ENCODE measurements at places on chromosomes 16 and 17. TPM values are rescaled to one million over a fixed set of nuclear protein-coding genes. Genes with fewer than 3 reads are reported as not detected.

The MEIOC gene
- total RNA-seq = not detected

The CCL2 gene
- 39.1 TPM for total RNA-seq

The EFNB3 gene
- total RNA-seq = 0.42 TPM

The FKBP10 gene
- total RNA-seq = 91.3 TPM

The ZNF207 gene
- total RNA-seq = 113 TPM

The TEX19 gene
- not detected for total RNA-seq

The KAT7 gene
- total RNA-seq = 58.1 TPM

The SARM1 gene
- total RNA-seq = 16.1 TPM

GRCh38 chr16:49183911-49184310 is 97.7 kb downstream of the CBLN1 start:
- no peak for DNase-seq

GRCh38 chr16:78106686-78107085 is 7.2 kb downstream of the WWOX start:
- DNase-seq = no peak

- no peak for DNase-seq
These were observed 18.2 kb downstream of the ALOX15 start for GRCh38 chr17:4623249-4623648.

DNA sequence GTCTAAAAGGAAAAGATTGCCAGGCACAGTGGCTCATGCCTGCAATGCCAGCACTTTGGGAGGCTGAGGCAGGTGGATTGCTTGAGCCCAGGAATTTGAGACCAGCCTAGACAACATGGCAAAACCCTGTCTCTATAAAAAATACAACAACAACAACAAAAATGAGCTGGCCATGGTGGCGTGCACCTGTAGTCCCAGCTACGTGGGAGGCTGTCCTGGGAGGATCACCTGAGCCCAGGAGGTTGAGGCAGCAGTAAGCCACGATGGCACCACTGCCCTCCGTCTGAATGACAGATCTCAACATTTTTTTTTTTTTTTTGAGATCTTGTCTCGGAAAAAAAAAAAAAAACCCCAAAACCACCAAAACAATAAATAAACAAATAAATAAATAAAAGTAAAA is 28.1 kb upstream of the ATP2A3 start:
- DNase-seq = peak; percentile 62

DNA sequence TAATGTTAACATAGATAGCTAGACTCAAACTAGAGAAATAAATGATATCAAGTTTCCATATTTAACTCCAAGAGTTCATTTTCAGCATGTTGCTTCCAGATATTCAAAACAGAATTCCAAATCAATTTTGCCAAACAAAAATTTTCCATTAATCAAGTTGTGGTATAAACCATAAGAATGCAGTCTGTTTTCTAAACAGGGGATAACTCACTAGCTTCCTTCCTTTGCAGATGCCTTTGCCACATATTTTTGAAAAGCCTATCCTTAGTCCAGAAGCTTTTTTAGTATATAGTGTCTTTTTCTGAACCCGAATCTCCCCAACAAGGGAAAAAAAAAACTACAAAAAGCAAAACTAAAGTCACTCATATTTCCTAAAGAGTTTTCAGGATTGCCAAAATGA is 61.5 kb downstream of the HELZ start:
- no peak for DNase-seq

DNA sequence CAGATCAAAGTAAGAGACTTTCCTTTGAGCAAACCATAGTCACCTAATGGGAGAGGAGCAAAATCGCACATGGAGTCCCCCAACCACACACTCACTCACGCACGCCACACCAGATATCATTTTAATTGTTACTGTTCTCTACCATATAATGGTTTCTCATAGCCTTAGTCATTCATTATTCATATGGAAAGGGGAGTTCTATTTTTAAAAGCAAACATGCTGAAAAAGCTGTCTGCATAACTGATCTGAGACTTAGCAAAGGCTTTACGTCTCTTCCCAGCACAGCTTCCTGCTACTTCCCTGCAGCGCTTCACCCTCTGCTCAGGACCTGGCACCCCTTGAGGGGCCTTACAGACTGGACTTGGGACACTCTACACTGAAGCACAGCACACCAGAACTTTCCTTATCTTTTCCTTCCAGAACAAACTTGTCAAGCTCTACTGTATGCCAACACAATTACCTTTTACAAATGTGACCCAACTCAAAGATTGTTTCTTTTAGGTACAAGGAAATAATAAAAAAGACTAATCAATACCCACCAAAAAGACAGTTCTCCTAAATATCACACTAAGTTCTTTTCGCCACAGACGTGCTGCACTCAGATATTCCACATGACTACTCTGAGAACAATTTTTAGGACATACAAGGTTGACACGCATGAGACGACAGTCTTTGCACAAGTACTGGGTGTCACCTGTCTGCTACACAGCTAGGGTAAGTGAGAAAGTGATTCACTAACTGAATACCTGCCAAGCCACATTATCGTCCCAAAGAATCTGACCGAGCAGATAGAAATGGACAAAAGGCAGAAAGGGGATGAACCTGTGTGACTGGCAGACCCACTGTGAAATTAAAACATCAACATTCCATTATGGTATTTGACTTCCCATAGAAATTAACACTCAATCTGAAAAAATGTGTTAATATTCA is 21.5 kb downstream of the SRP68 start:
- no peak for DNase-seq

- peak; percentile 44 for DNase-seq
These were observed 8.7 kb upstream of the TMEM170A start for GRCh38 chr16:75472908-75473877.

DNA sequence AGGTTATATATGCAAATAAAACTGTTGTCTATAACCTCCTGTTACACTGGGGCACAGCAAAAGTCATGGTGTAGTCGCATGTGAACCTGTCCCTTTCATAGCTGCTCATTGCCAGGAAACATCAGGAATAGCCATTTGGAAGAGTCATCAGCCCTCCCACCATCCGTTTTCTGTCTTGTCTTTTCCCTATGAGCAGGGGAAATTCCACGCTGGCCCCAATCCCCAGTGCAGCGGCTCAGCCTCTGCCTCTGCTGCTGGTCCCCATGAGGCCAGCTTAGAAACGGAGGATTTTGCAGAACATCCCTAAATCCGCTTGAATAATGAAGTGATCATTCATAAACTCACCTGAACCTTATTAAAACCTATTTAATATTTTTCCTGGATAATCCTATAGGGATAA is 10.5 kb downstream of the MAPT start:
- no peak for DNase-seq

DNA sequence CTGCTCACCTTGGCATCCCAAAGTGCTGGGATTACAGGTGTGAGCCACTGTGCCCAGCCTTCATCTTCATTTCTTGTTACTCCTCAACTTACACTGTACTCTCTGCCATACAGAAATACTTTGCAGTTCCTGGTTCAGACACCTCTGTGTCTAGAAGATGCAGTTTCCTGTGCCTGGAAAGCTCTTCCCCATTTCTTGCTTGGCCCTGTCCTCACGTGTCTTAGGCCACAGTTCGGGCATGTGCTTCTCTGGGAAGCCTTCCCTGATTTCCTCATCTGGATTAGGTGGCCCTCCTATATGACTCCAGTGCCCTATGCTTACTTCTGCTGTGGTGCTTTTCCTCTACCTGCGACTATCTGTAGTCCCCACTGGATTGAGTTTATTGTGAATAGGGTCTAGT is 26.5 kb upstream of the CDR2 start:
- DNase-seq = no peak

DNA sequence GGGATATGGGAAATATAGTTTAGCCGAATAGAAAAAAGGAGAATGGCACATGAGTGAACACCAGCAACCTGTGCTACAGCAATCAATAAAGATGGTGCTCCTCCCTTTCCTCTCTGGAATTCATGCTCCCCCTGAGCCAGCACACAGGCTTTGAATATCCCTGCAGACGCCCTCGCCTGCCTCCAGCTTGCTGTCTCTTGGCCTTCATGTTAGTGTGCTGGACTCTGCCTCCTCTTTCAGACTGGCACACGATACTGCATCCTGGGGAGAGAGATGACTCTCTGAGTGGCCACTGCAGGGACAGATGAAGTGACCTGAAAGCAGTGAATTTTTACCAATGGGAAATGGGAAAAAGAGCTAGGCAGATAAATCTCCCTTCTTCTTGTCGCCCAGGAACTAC is 498.6 kb upstream of the SALL1 start:
- no peak for DNase-seq

DNA sequence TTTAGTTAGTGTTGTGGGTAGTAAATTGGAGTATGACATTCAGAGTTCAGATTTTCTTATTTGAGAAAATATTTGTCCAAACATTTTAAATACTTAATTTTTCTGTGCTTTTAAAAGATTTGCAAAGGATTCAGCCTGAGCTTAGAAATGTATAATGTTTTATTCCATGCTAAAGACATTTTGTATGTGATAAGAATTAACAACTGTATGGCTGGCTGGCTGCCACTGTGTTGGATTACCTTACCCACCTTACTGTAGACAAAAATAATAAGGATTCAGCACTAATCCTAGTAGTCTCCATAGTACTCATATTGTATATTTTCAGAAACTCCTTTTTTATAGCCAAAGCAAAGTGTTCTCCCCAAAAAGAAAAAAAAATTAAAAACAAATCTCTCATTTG is 74.8 kb downstream of the TANC2 start:
- DNase-seq = no peak

GRCh38 chr17:31596382-31597323 is 205.2 kb downstream of the RAB11FIP4 start:
- DNase-seq = peak; percentile 94

DNA sequence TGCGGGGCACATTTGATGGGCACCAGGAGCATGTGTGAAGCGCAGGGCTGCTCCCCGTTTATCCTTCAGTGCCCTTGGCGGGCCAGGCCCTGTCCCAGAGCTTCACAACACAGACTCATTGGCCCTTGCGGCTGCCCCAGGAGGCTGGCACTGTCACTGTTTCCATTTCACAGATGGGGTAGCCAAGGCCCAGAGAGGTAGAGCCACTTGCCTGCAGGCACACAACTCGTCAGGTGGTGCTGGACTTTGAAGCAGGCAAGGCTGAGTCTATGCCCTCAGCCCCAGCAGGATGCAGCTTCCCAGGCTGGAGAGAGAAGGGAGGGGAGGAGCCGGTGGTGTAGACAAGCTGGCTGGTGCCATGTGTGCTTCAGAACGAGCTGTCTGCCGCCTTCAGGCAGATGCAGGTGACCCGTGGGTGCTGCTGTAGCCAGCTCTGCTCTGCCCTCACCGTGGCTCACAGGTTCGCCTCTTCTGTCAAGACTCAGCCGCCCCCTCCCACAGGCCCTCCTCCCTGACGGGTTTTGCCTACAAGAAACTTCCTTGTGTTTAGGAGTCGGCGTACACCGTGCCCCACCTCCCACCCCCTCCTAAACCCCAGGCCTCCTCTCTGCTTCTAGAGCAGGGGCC is 232.3 kb upstream of the CIBAR2 start:
- no peak for DNase-seq

- no peak for DNase-seq
These were observed 25.8 kb upstream of the TNFSF12 start for GRCh38 chr17:7523033-7523432.

DNA sequence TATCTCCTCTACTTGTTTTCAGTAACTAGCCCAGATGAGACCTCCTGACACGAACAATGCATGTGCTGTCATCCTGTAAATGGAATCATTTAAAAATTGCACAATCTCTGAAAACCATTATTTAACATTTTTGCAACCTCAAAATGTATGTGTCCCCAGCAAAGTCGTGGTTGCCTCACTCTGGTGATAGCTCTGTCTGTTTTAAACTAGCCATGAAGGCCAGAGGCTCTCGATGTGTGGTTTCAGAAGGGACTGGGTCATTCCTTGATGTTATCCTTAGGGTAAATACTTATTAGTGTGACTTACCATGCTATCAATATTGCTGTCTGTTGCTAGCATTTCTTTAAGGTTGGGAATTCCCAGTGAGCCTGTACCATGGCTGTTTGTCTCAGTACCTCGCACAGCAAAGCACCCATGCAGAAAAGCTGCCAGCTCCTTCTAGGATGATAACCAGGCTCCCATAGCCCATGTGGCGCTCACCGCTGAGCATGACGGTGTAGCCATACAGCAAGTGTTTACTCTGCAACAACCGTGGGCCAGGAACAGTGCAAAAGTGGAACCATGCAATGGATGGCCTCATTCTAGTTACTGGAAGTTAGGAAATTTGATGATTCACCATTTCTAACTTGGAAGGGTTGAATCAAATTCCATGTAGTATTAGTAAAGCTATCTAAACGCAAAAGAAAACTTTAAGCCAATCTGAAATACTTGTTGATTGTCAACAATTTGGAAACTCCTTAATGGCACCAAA is 2.9 kb upstream of the PGS1 start:
- DNase-seq = peak; percentile 91

GRCh38 chr17:38327936-38328335 is 15.8 kb downstream of the GPR179 start:
- no peak for DNase-seq

- DNase-seq = no peak
These were observed 4.8 kb downstream of the KAT7 start for GRCh38 chr17:49793309-49793708.

DNA sequence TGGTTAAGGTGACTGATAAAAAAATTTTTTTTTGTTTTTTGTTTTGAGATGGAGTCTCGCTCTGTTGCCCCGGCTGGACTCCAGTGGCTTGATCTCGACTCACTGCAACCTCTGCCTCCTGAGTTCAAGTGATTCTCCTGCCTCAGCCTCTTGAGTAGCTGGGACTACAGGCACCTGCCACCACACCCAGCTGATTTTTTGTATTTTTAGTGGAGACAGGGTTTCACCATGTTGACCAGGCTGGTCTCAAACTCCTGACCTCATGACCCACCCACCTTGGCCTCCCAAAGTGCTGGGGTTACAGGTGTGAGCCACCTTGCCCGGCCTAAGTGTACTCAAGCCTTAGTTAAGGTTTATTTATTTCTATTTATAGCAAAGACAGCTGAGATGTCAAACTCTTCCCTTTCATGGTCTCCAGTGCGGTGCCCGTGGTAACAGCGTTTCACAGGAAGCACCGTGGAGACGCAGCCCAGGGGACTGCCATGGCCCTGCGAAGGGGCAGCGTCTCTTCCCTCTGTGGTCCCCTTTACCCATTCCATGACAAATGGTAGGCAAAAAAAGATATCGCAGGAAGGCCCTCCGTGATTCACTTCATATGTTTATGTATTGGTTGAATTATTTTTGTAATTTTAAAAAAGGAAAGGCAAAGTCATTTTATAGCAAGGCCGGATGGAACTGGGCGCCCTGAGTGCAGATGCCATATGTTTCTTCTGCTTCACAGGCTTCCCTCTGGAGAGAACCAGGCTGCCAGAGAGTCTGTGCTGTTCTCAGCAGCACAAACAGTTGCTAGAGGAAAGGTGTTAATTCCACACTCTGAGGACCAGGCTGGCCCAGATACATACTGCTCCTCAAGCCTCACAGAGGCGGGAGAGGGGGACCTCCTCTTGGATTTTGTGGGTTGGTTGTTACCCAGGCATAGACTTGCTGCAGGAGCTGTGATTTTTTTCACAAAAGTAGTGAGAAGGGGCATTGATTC is 29.2 kb downstream of the DDX19A start:
- no peak for DNase-seq

All from posterior vena cava (tissue), 2 donors.